ENCODE measurements at places on chromosomes 13 and 19. TPM values are rescaled to one million over a fixed set of nuclear protein-coding genes. Genes with fewer than 3 reads are reported as not detected.

MYBPC2 gene
- not detected for total RNA-seq

WDR87 gene
- not detected for total RNA-seq

NCR1 gene
- total RNA-seq, result not detected

DNA sequence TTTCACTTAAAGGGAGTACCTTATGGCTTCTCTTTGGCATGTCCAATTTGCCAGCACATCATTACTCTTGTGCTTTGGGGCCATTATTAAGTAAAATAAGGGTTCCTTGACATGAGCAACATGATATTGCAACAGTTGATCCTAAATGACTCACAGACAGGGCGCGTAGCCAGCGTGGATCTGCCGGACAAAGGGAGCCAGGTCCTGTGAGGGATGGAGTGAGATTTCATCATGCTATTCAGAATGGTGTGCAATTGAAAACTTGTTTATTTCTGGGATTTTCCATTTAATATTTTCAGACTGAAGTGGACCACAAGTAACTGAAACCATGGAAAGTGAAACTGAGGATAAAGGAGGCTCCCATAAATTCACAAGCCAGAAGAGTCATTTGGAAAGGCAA, 48.6 kb upstream of the WASF3 start:
- DNase-seq, result no peak

DNA sequence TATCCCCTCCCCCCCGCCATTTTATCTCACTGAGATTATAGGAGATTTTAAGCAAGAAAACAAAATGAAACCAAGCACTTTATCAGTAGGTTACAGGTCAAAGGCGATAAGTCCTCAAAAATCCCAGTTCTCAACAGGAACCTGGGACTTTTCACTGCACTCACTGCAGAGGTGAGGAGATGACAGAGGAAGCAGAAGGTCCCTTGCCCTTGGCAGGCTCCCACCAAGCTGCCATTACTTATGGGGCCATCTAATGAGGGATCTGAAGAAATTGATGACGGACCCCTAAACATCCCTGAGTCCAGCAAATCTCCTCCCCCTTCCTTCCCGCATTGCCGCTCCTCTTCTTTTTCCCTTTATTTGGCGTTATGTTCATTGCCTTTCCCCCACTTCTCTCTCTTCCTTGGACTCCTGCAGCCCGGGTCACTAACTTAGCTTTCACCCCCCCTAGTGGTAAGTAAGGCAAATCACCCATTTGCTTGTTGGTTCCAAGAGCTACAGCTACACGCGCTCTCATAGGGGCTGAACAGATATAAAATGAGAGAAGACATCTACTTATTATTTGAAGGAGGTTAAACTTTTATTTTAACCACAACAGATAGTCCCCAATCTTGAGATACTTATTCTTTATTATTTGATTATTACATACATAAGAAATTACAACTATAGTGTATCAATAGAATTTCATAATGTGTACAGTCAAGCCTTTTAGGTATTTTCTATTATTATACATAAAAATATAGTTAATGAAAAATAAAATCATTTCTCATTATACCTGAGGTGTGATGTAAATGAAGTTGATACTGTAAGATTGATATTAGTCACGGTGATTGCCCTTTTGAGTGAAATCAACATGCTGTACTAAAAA, 52.0 kb upstream of the ARGLU1 start:
- DNase-seq, result peak; percentile 29

DNA sequence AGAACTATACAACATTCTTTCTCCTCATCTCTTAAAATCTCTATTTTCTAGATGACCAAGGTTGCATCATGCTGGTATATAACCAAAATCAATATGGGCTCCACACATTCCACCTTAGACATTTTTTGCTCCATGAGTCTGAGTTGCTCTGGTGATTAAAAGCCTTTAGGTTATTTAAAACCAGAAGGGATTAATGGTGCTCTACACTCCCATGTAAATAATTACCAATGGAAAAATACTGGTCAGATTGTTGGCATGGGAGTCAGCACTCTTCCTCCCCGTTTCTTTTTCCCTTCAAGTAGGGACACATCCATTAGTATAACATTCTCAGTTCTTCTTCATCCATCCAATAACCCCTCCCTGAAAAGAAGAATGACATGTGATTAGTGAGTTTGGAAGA, 747.7 kb downstream of the PCDH17 start:
- DNase-seq, result peak; percentile 7

- no peak for DNase-seq
These were observed 7.4 kb downstream of the RAP2A start for GRCh38 chr13:97441368-97441767.

DNA sequence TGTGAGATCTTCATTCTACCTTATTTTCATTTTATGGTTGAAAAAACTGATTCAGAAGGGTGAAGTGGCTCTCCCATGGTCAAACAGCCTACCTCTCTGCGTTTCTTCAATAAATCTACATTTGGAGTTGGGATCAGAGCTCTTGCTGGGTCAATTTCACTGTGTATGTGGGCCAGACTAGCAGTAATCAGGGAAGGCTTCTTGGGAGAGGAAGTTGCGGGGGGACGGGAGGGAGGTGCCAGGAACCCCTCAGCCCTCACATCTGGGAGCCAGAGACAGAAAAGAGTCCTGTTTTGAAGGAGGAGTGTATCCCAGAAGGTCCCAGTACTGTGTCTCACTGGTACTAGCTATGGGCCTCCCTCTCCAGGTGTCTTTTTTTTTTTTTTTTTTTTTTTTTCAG, 934 bp downstream of the KXD1 start:
- DNase-seq, result no peak

DNA sequence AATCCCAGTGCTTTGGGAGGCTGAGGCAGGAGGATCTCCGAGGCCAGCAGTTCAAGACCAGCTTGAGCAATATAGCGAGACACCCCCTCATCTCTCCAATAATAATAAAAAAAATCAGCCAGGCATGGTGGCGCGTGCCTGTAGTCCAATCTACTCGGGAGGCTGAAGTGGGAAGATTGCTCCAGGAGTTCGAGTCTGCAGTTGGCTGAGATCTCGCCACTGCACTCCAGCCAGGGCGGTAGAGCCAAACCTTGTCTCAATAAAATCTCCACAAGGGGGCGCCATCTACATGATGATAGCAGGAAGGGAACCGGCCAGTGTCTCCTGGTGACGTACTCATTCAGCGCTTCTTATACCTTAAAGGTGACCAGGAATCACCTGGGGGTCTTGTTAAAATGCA, 13.6 kb upstream of the C5AR1 start:
- DNase-seq, result no peak

DNA sequence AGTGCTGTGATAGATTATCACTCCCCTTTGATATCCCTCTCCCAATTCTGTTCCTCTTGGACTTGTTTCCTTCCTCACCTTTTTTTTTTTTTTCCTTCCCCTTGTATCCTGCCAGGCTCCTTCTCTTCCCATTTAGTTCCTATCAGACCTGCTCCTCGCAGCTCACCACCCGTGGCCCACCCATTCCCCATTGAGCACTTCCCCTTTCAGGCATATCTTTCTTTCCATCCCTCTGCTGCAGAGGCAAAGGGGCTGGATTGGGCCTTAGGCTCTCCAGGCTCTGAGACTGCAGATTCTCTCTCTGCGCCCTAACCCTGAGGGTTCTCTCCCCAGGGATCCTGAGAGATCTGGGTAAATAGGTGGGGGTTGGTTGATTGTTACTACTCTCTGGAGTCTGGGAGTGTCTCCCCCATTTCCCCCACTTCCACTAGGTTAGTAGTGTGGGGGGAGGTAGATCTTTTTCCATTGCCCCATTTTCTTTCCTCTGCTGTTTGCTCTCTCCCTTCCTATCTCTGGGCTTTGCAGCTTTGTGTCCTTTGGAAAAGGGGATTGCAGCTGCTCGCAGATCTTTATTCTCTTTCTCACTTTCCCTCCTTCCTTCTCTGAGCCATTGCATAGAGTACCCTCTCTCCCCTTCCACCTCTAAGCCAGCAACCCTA, 2.3 kb downstream of the ARHGAP35 start:
- no peak for DNase-seq

DNA sequence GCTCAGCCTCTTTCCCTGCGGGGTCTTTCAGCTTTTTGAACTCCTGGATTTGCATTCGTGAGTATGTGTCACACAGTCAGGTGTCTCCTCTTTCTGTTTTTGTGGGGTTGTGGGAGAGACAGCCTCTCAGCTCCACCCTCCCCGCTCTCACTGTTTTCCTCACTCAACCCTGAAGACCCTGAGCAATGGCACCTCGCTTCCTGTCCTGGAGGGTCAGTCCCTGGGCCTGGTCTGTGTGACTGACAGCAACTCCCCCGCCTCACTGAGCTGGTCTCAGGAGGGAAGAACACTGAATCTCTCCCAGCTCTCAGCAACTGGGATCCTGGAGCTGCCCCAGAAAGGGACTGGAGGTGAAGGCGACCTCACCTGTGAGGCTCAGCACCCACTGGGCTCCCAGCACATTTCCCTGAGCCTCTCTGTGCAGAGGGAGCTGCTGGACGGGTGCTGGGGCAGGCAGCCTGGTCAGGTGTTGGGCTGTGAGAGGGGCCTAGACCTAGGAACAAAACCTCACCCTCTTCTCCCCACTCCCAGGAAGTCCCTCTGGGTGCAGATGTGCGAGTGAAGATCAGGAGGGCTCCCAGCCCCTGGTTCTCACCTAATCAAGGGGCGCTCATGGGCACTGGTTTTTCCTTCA, 4.2 kb upstream of the SIGLEC7 start:
- no peak for DNase-seq

DNA sequence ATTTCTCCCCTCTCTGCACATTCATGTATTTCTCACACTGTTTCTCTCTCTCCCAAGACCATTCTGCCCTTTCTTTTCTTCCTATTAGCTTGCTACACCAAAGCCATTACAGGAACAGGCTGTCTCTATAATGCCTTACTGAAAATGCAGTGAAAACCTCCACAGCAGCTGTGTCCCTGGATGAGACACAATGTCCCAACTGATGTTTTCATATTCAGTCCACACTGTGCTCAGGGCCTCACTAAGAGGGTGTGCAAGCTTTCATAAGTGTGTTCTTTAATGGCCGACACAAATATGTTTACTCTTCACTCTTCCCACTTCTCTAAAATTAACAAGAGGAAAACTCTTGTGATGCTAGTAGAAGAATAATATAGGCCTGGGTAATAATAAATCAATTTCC, 163.4 kb downstream of the KCTD12 start:
- DNase-seq, result no peak

DNA sequence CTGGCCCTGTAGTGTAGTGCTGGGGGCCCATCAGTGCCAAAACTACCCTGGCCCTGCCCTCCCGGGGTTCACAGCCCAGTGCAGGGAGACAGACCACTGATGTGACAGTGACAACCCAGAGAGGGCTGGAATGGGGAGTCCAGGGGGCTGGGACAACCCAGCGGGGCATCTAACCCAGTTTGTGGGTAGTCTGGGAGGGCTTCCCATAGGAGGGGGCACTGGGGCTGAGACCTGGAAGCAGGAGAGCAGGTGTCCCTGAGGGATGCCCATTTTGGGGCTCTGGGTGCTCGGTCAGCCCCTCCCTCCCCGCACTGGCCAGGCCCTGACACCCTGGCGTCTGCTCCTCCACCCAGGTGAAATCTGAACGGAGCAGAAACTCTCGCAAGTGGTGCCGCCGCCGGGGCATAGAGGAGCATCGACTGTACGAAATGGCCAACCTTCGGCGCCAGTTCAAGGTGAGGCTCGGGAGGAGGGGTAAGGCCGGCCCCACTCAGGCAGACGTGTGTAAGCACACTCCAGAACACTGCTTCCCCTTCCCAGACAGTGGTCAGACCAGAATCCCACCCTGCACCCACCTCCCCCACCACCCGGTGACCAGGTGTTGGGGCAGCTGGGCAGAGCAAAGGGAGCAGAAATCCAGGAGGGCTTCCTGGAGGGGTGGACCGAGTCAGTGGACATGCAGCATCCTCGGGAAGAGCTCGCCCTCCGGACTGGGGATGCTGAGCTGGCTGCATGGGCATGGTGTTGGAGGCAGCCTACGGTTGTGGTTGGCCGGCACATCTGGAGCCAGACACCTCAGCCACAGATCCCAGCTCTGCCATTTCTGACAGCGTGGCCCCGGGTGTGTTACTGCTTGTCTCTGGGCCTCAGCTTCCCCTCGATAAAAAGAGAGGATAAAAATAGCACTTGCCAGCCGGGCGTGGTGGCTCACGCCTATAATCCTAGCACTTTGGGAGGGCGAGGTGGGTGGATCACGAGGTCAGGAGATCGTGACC, 24.4 kb downstream of the DHX34 start:
- DNase-seq, result no peak

All from kidney epithelial cell (primary cell).